Fibroblast of mammary gland (primary cell): ENCODE measurements at places on chromosomes 13 and 19.

DNA sequence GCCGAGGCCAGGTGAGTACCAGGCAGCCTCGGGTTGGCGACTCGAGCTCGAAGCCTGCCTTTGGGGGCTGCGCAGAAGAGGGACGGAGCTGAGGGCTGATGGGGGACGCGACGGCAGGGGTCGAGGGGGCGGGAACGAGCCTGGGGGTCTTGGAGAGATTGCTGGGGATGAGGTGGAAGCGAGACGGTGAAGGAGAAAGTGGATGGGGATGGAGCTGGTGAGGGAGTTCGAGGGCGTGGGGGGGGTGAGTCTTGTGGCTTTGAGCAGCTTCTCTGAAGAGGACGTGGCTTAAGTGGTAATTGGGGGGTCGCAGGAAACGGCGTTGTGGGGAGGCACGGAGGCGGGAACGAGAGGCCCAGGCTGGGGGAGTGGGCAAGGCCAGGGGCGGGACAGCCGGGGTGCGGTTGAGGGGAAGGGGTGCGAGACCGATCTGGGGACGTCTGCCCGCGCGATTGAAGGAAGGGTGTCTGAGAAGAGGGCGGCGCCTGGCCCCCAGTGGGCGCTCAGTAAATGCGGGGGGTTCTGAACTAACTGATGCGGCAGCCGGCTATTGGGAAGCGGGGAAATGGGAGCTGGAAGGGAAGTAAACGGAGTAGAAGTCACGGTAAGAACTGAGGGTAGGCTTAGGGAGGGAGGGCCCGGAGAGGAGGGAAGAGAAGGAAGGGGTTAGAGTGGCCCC, 426 bp downstream of the MYO9B start:
- peak; percentile 14 for DNase-seq

GRCh38 chr13:101382086-101382485, 34.2 kb downstream of the NALCN start:
- DNase-seq, result no peak

- no peak for DNase-seq
Measured at GRCh38 chr13:79338343-79338742, 67.7 kb downstream of the RBM26 start.

DNA sequence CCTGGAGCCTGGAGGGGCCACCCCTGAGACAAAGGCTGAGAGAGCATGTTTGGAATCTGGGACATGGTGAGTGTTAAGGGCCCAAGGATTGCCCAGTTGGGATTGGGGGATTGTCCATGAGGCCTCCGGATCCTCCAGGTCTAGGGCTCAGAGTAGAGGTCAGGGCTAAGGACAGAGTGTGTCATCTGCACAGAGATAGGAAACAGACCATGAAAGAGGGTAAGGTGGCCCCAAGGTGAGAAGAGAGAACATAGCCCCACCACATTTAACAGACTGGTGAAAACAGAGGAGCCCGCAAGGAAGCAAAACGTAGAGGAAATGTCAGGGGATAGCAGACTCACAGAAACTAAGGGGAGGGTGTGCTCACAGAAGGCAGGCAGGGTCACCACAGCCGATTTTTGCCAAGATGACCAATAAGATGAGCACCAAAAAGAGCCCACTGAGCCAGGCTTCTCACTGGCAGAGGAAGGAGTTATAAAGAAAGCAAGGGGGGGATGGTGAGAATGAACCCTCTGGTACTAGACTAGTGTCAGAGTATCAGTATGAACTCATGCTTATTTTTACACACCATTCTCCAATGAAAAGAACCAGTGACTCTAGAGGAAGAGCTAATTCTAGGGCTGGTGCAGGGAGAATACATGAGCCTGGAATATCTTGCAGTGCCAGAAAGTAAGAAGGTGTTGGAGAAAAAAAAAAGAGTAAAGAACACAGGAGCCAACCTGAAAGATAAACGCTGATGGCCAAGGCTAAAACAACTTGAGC, 17.5 kb downstream of the DYRK1B start:
- DNase-seq, result no peak

DNA sequence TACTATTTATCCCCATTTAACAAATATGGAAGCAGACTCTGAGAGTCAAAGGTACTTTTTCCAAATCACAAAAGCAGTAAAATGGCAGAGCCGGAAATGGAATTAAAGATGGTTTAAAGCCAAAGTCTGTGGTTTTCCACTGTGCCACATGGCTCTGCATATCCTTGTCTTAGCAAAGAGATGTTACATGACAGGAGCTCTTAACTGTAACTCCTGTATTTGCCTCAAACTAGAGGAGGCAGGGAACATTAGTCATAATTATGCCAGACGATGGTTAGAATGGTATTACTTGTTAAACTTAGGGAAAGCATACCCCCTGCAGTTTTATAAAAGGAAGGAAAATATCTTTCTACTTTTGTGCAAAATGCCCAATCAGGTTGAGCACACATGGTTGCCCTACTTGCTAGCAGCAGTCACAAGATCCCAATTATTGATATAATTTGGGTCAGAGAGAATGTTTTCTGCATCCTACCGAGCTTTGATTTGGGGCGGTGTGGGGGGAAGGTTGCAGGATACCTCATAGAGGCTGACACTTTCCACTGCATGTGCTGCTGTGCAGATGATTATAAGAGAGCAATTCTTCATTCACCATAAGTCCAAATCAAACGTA, 42.0 kb upstream of the MAB21L1 start:
- no peak for DNase-seq

GRCh38 chr19:12092956-12093355, 28.4 kb downstream of the ZNF844 start:
- DNase-seq, result peak; percentile 22

- DNase-seq, result no peak
Measured at GRCh38 chr13:66864627-66865026, 365.5 kb downstream of the PCDH9 start.

DNA sequence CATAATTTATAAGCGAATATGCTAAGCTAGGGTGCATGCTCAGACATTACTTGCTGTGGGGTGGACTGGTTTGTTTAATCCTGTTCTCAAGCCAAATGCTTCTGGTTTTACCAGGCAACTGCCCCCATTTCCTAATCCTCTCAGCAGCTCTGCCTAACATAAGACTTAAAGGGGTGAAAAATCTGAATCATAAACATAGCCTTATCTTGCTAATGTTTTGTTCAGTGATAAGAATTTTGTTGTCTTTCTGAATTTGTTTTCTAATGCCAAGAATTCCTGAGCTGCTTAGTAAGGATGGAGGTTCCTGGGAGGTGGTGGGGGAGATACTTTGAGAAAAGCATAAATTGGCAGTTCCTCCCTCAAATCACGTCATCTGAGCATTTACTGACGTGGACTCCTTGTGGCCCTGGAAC, 42.7 kb downstream of the ING1 start:
- peak; percentile 71 for DNase-seq

DNA sequence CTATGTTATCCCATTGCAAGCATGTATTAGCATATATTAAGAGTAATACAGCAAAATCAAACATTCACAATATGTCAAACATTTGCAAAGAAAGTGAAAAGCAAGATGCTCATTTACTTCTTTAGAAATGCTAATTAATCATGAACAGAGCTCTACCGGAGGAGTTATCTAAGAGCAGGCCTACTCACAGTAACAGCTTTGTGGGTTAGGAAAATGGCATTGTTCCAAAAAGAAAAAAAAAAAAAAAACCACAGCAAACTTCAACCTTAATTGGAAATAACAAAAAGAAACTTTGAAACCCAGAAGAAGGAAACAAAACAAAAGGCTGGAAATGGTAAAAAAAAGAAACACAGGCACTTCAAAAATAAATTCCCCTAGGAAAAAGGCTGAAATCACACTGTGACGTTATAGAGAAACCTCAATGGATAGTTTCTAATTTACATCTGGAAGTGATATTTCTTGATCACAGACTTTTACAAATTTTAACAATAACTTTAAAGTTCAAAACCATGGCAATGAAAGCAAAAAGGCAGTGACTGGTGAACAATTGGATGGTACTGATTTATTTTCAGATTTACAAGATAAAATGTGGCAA, 1236.8 kb upstream of the SPRY2 start:
- DNase-seq, result no peak

DNA sequence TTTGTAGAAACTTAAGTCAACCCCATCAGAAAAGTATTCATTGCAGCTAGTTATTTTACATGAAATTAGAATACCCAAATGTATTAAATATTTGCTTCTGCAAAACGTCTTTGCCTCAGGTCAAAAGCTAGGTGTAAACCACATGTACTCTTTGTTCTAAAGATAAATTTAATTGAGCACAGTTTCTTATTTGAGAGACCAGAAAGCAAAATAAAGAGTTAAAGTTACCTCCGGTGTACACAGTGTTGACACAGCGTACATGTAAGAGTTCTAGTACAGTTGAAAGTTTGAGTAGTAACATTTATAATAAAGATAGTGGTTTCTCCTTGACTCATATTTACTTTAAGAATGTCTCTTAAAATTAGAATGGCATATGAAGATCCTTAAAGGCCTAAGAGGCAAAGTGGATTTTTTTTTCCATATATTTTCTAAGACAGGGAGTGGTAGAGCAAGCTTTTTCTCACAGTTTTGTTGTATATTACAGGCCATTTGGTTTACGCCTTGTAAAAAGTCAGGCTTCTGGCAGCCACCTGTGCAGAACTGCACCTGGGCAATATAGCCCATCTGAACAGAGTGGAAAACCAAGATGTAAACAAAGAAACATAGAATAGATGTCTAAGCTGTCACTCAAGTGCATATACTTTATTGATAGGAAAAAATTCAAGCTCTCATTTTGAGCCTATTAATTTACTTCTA, 2.9 kb downstream of the LRCH1 start:
- DNase-seq, result no peak

GRCh38 chr13:77530875-77531274, 4.6 kb upstream of the SCEL start:
- no peak for DNase-seq

- no peak for DNase-seq
Measured at GRCh38 chr13:102470283-102470917, 68.6 kb upstream of the FGF14 start.
